ENCODE measurements at places on chromosomes 6 and 20. TPM values are rescaled to one million over a fixed set of nuclear protein-coding genes. Genes with fewer than 3 reads are reported as not detected.

- H3K4me3 ChIP-seq, result no peak overlapping the region
- peak; percentile 17 for DNase-seq
- H3K27me3 ChIP-seq, result no peaks in the 10 kb centered on the region
- peaks cover 71% of the 10 kb centered on the region for H3K36me3 ChIP-seq
- H3K27ac ChIP-seq, result no peak overlapping the region
- H3K4me1 ChIP-seq, result peaks cover 37% of the 10 kb centered on the region
Measured at GRCh38 chr20:10652660-10653261, 21.0 kb downstream of the JAG1 start.

DNA sequence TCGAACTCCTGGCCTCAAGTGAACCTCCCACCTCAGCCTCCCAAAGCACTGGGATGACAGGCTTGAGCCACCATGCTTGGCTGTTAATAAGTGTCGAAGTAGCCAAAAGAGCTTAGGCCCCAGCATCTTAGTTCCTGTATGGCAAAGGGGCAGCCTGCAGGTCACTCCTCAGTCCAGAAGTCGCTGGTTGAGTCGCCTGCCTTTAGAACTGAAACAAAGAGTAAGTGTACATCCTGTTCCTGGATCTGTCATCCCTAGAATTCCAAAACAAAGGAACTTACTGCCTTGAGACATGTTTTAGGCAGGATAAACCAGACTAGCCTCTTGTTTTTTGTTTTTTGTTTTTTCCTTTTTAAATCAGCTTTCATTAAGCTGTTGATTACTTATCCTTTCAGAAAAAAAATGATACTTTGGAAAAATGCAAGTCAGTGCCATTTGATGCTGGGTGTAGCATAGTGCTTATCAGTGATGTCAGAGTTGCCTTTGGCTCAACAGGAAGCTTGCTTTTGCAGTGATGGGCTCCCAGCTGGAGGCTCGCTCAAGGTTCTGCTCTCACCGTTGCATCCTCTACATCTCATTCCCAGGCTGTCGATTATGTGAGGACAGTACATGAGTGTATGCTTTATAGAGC is 9.0 kb downstream of the ACTR5 start:
- no peaks in the 10 kb centered on the region for H3K4me1 ChIP-seq
- H3K27ac ChIP-seq, result no peak overlapping the region
- no peak overlapping the region for H3K4me3 ChIP-seq
- no peaks in the 10 kb centered on the region for H3K27me3 ChIP-seq

GRCh38 chr20:36479938-36480337 is 61.4 kb upstream of the MYL9 start:
- no peak overlapping the region for H3K27ac ChIP-seq
- peaks cover 11% of the 10 kb centered on the region for H3K36me3 ChIP-seq
- no peaks in the 10 kb centered on the region for H3K27me3 ChIP-seq
- DNase-seq, result no peak

DNA sequence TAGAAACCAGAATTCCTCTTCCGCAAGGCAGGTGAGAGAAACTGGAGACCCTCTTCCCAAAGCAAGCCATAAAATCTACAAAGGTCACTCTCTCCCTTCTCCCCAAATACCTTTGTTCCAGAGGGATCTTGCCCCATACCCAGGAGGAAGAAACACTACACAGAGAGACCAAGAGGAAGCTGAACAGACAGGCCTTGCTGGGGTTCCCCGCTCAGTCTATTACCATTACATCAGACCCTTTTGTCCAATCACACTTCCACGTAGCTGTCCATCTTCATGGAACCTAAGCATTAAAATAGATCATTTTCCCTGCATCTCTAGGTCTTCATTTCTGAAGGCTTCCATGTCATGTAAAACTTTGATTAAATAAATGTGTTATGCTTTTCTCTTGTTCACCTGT is 32.1 kb downstream of the METTL24 start:
- DNase-seq, result no peak
- no peaks in the 10 kb centered on the region for H3K27me3 ChIP-seq
- no peak overlapping the region for H3K4me3 ChIP-seq
- no peaks in the 10 kb centered on the region for H3K36me3 ChIP-seq

Gene TDP2
- total RNA-seq, result 13.6 TPM

Gene RIPOR3
- total RNA-seq, result 0.54 TPM
